ENCODE measurements at places on chromosomes 1 and 21. TPM values are rescaled to one million over a fixed set of nuclear protein-coding genes. Genes with fewer than 3 reads are reported as not detected.
A peak's percentile ranks its signal among the peaks of the same experiment; 100 is the strongest.

RXFP4 gene
- 0.65 TPM for polyA plus RNA-seq

TPTE gene
- not detected for polyA plus RNA-seq

FAM151A gene
- 0.60 TPM for polyA plus RNA-seq

KIF14 gene
- 3.8 TPM for polyA plus RNA-seq

CR1 gene
- 1.1 TPM for polyA plus RNA-seq

HAO2 gene
- not detected for polyA plus RNA-seq

IL6R gene
- 5.4 TPM for polyA plus RNA-seq

S100A9 gene
- 47.3 TPM for polyA plus RNA-seq

GRCh38 chr1:230568008-230568407 is 74.3 kb upstream of the COG2 start:
- no peak for DNase-seq

DNA sequence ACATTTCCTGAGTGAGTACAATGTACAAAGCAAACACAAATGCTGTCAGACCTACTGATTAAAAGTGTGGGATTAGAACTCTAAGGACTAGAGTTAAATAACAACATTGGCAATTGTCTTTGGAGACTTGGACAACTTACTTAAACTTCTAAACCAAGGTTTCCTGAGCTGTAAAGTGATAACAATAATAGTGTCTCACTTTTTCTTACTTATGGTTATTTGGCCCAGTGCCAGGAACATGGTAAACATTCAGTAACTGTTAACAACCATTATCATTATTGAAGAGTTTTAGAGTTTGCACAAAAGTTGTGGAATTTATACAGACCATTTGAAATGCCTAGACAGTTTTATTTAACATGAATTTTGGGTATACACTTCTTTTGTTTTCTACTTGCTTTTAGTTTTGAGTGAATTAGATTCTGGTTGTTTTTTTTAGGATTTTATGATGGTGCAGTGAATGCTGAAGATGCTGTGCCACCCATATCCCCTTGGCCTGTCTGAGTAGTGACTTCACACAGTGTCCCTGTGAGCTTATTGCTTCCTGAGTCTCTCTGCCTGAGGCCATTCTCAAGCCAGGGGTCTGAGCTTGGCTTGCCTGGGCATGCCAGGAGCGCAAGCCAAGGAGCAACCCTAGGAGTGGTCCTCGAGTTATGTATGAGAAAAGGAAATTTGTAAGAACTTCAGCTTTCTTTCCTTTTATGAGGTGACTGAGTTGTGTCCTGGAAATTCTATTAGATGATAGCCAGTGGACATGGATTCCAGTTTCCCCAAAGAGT is 932.8 kb downstream of the TTLL7 start:
- DNase-seq = peak; percentile 16

DNA sequence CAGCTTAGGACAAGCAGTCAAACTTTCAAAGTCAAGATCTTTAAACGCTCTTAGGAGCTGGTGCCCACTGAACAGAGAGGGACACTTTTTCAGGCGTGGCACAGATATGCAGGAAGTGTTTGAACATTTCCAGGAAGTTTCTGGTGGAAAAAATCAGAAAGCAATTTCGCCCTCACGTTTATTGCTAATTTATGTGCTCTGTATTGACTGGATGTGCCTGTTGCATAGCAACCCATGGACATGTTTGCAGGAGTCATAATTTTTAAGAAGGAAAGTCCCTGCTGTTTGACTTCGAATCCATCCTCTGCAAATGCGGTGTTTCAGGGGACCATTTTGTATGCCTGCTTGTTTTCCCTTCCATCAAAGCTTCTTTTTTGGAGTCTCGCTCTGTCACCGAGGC is 239.9 kb upstream of the IRF2BP2 start:
- DNase-seq = peak; percentile 41

DNA sequence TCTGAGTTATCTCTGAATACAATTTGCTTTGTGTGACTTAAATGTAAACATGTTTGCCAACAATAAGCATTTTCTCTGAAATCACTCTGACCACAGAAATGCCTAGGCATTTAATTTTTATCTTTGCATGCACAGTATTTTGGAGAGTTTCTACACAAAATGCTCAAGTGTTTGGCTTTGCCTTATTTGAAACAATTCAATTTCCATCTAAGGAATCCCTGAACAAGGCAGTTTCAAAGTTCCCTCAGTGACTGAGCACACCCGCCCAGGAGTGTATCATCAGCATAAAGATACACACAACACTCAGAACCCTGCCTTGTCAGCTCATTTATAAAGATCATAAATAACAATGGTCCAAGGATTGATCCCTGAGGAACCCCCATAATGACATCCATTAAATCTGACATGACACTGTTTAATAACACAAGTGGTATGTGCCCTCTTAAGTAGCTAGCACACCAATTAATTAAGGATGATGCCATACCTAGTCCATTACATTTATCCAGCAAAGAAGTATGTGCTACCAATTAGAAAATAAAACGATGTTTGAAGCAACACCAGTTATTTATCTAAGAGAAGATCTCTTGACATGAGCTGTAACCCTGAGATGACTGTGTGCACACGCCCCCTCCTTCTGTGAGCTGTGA is 585.8 kb downstream of the ADGRL2 start:
- DNase-seq = no peak

DNA sequence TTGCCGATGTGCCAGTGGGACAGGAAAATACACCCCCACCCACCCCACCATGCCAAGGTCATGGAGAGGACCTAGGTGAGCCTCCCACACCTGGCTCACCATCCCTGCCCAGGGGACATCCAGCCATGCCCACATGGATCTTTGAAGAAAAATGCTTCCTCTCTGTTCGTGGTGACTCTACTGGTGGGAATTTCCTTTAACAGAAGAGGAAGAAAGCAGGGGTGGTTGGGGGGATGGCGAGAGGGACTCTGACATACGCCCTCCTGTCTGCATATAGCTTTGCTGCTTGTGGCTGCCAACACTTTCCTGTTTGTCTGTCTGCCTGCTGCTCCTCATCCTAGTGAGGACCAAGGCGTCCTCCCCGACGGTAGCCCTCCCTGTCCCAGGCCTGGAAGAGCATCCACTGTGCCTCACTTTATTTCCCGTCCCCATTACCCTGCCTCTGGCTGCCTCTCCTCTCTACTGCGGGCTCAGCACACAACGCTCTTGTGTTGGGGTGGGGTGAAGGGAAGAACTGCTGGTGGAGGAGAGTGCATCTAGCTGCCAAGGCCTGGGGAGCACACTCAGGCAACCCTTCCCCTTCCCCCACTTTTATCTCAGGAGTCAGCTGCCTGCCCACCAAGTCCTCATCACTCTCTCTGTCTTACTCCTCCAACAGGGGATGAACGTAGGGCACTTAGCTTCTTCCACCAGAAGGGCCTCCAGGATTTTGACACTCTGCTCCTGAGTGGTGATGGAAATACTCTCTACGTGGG is 2.5 kb downstream of the SEMA4A start:
- no peak for DNase-seq

DNA sequence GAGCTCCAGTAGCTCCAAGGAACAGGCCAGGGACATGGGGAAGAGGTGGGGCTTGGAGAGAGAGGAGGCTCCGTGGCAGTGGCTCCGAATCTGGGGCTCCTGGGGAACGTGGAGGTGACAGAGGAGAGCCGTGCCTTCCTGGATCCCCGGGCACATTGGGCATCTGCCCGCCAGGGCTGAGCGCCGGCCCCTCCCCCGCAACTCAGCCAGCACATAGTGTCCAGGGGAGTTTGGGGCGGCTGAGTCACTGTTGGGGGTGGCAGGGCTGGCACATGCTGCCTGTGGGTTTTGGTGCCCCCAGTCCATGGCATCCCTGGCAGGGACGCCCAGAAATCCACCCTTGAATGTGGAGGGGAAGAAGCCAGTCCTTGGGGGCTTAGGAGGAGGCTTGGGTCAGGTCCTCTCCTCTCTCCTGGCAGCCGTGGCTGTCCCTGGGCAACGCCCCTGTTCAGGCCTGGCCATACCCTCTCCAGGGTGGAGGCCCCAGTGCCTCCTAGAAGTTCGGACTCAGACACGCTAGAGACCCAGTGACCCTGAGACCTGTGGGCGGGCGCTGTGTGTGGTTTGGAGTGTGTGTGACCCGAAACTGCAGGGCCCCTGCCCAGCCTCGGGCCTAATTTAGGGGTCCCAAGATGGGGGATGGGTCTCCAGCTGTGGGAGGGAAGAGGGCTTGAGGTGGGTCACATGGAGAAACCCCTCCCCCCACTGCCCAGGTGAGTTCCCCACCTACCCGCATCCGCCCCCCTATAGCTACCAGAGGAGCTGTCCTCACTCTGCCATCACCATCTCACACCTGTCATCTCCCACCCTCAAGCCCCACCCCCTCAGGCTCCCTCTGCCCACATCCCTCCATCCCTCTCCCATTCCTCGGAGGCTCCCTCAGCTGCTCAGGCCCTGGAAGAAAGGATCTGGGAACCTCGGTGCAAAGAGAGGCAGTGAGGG is 1.6 kb downstream of the HSPB7 start:
- DNase-seq = no peak

GRCh38 chr1:234841710-234842231 is 231.8 kb upstream of the IRF2BP2 start:
- DNase-seq = peak; percentile 78

DNA sequence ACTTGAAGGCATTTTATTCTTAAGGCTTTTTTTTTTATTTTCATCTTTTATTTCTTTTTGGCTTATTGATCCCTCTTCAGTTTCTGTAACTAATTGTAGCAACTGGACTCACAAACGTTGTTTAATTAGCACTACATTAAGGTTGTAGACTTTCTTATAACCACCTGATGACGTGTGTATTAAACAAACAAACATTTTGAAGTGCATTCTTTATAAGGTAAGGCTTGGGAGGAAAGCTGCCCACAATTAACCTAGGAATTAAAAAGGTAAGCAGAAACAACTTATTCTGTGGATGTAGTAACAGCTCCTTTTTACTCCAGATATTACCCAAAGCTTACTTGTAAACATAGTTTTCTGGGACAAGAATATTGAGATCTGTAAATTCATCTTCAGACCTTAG is 55.0 kb downstream of the CAMSAP2 start:
- DNase-seq = no peak

GRCh38 chr21:27292229-27292628 is 325.3 kb upstream of the ADAMTS5 start:
- DNase-seq = no peak

GRCh38 chr1:149962039-149962647 is 25.5 kb upstream of the MTMR11 start:
- DNase-seq = peak; percentile 86

DNA sequence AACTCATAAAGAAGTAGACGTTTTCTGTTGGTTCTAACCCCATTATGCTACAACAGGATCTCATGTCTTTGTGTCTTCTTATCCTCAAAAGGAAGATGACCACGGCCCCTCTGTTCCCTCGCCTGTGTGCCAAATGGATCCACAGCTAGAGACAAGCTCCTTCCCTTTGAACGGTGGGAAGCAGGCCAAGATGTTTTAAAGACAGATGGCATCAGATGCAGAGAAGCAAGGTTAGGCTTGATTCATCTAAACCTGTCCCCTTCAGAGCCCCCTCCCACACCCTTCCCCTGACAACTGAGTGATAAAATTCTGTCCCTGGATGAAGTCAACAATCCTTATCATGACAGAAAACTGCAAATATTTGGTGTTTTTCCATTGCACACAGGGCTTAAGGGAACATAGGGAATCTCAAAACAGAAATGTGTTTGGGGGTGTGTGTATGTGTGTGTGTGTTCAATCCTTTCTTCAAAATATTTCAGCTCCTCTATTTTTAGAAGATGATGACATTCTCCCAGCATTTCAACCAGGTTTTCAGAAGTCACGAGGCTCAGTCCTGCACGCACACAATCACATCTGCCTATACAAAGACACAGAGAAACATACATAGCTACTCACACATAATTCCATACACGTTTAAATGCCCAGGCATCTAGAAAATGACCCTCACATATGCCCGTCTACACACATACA is 27.8 kb upstream of the FMOD start:
- peak; percentile 78 for DNase-seq
